ENCODE measurements at places on chromosomes 4 and X.

GRCh38 chr4:151716324-151716723, 44.5 kb downstream of the GATB start:
- no peaks in the 10 kb centered on the region for H3K4me1 ChIP-seq
- peaks cover 6% of the 10 kb centered on the region for H3K36me3 ChIP-seq
- no peak overlapping the region for H3K4me3 ChIP-seq
- H3K27me3 ChIP-seq = no peaks in the 10 kb centered on the region

DNA sequence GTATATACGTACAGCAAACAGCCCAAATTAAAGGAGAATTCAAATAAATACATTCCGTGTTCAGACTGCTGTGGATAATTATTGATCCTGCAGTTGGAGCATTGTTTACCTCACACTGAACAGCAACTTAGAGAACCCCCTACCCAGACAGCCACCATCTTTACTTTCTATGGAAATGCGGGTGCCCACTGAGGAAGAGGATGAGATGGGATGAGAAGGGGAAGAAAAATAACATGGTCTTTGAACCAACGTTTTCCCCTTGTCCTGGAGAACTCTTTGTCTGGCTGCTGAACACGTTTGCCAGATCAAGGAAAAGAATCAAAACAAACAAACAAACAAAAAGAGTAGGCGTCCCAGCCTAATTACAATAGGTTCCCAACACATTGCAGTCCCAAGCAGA, 1.5 kb downstream of the TSPAN5 start:
- H3K36me3 ChIP-seq = peaks cover 6% of the 10 kb centered on the region
- no peaks in the 10 kb centered on the region for H3K27me3 ChIP-seq
- peak overlapping the region; percentile 91 for H3K4me3 ChIP-seq
- H3K4me1 ChIP-seq = peaks cover 68% of the 10 kb centered on the region
- DNase-seq = no peak

GRCh38 chrX:54087661-54088060, 43.4 kb upstream of the PHF8 start:
- H3K4me3 ChIP-seq = no peak overlapping the region
- DNase-seq = no peak
- no peak overlapping the region for H3K27ac ChIP-seq

- H3K27ac ChIP-seq = no peak overlapping the region
- no peak overlapping the region for H3K4me3 ChIP-seq
- DNase-seq = no peak
- H3K36me3 ChIP-seq = no peaks in the 10 kb centered on the region
- no peaks in the 10 kb centered on the region for H3K4me1 ChIP-seq
Observed at GRCh38 chrX:68462197-68462596, 28.9 kb upstream of the OPHN1 start.

GRCh38 chrX:84186603-84187532, 1.1 kb downstream of the RPS6KA6 start:
- H3K4me1 ChIP-seq = no peaks in the 10 kb centered on the region
- no peaks in the 10 kb centered on the region for H3K36me3 ChIP-seq
- no peak overlapping the region for H3K4me3 ChIP-seq
- H3K27ac ChIP-seq = no peak overlapping the region
- no peaks in the 10 kb centered on the region for H3K27me3 ChIP-seq
- no peak for DNase-seq

DNA sequence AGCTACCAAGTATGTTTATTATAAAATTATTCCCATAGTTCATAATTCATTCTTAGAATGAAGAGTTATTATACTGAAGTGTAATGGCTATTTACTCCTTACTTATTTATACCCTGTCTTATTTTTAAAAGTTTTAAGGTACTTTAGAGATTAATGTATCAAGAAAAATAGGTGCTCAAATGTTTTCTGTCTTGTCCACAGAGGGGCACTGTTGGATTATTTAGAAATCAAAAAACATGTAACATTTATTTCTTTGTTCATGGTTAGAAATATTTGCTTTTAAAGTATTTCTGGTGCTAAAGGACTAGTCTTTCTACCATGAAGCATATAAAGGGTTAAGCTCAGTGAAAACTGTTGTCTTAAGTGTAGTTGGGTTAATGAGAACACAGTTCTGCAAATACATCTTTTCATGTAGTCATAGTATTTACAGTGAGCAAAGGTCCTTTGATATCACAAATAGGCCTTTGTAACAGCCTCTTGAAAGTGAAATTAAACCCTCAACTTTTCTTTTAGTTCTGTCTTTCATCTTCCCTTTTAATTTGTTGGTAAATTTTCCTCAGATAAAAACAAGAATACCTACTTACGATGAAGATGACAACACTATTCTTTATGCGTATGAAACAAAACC, 7.7 kb downstream of the SCML1 start:
- DNase-seq = no peak
- no peak overlapping the region for H3K27ac ChIP-seq
- no peaks in the 10 kb centered on the region for H3K27me3 ChIP-seq
- no peaks in the 10 kb centered on the region for H3K4me1 ChIP-seq
- no peak overlapping the region for H3K4me3 ChIP-seq

DNA sequence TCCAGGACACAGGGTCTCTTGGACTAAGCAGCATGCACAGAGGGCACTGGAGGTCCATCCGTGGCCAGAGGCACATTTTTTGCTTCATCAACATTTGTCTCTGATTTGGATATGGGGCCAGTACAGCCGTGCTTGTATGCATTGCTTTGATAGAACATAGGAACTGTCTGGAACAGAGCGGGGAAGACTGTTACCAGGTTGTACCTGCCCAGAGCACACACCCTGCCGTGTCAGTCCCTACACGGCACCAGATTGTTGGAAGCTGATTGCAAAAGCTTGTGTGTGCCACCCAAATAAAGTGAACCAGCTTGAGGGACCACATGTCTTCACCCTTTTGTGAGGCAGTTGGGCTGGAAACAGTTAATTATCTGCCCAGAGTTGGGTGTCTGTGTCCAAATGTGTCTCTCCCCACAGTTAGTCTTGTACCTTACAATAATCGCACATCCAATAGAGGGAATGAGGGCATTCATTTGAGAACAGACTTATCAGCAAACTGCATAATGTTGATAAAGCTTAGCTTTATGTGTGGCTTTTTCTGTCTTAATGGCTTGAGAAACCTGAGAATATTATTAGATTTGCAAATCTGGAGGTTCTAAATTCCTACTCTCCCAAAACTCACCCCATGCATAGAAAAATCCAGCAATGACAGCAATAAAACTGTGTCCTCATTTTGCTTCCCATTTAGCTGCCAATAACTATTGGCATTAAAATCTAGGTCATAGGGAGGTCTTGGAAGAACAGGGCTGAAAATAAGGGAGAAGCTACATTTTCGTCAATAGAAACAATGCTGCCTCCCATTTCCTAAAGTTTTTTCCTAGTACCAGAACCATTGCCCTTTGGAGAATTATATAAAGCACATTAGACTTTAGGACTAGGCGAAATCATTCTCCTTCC, 21.2 kb downstream of the KLF3 start:
- peak overlapping the region; percentile 48 for H3K4me3 ChIP-seq
- no peaks in the 10 kb centered on the region for H3K27me3 ChIP-seq
- DNase-seq = no peak
- peaks cover 69% of the 10 kb centered on the region for H3K4me1 ChIP-seq

Data from central memory CD8-positive, alpha-beta T cell (primary cell).